Right forelimb (tissue), 1 donor: ENCODE measurements at places on chromosomes 11 and 22.

- no peak for DNase-seq
Observed at GRCh38 chr11:1742869-1743584, 7.4 kb downstream of the IFITM10 start.

DNA sequence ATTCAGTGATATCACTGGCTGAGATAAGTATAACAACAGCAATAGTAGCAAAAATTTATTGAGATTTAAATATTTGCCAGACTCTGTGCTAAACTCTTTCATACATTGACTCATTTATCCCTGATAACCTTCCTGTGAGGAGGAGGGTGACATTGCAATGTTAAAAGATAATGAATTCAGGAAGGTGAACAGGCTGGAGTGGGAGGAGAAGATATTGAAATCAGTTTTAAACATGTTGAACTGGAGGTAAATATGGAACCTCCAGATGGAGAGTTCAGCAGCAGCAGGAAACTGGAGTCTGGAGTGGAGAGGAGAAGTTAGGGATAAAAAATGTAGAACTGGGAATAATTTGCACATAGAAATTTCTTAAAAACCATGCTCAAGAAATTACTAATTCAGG, 142.0 kb upstream of the FAT3 start:
- no peak for DNase-seq

DNA sequence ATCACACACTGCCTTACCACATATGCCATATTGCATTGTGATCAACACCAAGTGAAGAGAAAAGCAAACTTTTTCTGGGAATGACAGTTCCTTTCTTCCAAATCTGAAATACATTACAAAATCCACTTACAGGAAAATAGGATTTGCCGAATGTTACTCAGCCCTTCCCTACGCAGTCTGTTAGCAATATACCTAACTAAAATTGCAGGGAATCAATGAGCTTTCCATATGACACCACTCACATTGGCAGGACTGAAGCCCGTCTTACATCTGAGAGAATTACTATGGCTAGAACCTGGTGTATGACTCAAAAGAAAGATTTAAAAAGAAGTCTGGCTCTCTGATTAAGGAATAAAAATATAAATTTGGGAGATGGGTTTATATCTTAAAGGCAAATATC, 136.0 kb downstream of the LRRC4C start:
- DNase-seq = no peak

DNA sequence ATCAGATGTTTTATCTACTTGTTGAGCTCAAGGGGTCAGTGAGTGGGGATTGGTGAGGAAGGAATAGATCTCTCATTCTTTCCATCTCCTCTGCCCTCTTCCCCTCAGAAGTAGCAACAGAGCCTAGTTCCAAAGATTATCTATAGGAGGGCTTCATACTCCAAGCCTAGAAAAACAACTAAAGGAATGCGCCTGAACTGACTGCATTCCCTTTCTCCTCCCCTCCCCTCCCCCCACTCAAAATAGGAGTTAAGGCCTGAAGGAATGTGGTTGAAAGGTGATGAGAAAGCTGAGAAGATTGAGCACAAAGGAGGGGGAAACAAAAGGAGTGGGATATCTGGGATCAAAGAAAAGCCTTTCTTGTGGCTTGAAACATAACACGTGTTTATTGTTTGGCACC, 10.5 kb downstream of the EMSY start:
- DNase-seq = no peak
